Activated naive CD4-positive, alpha-beta T cell treated with anti-CD3 and anti-CD28 coated beads, Interleukin-2, amount 10 ng/mL, durations not matched to agents 7 days and 5 days (primary cell): ENCODE measurements at places on chromosomes 5 and 9.

GRCh38 chr5:150035139-150035895 is 34.8 kb downstream of the HMGXB3 start:
- no peak overlapping the region for H3K4me3 ChIP-seq
- no peak overlapping the region for H3K27ac ChIP-seq
- H3K4me1 ChIP-seq, result no peaks in the 10 kb centered on the region
- H3K36me3 ChIP-seq, result peaks cover 60% of the 10 kb centered on the region
- H3K27me3 ChIP-seq, result no peaks in the 10 kb centered on the region
- no peak for DNase-seq

DNA sequence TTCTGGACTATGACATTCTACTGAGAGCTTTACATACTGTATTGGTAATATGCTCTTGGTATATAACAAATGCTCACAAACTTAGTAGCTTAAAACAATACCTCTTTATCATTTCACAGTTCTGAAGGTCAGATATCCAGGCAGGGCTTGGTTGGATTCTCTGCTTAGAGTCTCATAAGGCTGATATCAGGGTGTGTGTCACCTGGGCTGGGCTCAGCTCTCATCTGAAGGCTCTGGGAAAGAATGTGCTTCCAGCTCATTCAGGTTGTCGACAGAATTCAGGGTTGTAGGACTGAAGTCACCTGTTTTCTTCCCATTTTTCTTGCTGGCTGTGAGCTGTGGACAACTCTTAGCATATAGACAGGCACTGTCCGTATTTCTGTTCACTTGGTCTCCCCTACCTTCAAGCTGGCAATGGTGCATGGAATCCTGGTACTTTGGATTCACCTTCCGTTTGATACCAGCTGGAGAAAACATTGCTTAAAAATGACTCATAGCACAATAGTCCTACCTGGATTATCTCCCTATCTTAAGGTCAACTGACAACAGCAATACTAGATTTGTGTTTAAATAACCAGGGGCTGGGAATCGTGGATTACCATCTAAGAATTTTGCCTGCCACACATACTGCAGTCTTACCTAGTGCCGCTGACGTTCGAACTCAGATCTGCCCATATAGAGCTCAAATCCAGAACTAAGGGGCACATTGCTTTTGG is 69.2 kb downstream of the RCL1 start:
- DNase-seq, result no peak
- no peaks in the 10 kb centered on the region for H3K27me3 ChIP-seq
- H3K27ac ChIP-seq, result no peak overlapping the region
- peaks cover 21% of the 10 kb centered on the region for H3K4me1 ChIP-seq
- H3K36me3 ChIP-seq, result peaks cover 50% of the 10 kb centered on the region
- no peak overlapping the region for H3K4me3 ChIP-seq

DNA sequence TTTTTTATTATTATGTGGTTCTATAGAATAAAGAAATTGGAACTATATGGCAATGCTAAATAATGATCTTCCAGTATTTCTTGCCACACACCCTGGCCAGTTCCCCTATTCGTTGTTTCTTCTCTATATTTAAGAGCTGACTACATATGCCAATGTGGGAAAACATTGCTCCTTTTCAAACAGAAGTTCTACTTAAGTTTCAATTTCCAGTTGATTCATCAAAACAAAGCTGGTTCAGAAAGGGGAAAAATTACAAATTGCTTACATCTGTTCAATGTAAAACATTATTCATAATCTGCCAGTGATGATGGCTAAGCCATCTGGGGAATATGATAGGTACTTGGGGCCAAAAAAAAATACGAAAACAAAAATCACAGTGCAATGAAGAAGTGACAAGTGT is 76.9 kb downstream of the ST8SIA4 start:
- H3K36me3 ChIP-seq, result peaks cover 20% of the 10 kb centered on the region
- no peak overlapping the region for H3K4me3 ChIP-seq
- DNase-seq, result no peak
- H3K27me3 ChIP-seq, result no peaks in the 10 kb centered on the region
- peaks cover 11% of the 10 kb centered on the region for H3K4me1 ChIP-seq

DNA sequence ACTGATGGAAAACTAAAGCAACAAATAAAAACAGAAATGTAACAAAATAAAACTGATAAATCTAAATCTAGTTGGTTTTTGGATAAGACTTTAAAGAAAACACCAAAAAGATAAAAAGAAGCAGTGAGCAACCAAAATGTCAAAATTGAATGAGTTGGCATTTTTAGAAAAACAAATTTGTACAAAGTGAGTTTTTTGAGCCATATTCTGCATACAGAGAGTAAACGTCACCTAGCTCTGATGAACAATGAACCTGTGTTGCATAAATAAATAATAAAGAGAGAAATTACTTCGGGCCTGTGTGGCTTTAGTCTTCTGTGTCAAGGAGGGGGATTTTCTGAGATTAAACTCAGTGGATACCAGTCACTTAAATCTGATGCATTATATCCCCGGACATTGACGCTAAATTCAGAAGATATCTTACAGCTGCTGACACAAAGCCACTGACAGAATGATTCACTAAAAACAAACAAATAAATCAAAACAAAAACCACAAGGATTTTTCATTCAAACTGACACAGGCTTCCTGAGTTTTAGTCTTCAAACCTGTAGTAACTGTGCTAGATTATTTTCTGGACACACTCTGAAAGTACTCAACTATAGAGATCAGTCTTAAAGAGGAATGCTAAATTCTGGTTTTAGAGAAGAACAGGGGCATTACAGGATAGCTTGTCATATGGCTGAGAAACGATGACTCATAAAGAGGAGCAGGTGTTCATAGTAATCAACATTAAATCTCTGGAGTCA is 403.5 kb upstream of the ST8SIA4 start:
- DNase-seq, result no peak
- no peaks in the 10 kb centered on the region for H3K36me3 ChIP-seq
- H3K27me3 ChIP-seq, result no peaks in the 10 kb centered on the region
- H3K4me1 ChIP-seq, result no peaks in the 10 kb centered on the region
- H3K4me3 ChIP-seq, result no peak overlapping the region
- no peak overlapping the region for H3K27ac ChIP-seq

DNA sequence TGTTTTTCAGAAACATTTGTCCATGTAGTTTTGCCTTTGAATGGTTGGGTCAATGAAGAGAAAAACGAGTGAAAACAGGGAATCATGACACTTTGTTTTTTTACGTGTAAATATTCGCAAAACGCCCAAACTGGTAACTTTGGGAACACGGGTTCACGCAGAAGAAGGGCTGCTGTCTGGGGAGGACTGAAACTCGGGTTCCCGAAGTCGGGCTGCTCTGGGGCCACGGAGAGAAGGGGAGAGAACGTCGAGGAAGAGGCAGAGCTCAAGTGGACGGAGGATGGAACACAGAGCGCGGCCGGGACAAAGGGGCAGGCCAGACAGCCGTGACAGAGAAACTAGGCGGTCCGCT is 478 bp upstream of the SETD9 start:
- H3K4me3 ChIP-seq, result peak overlapping the region; percentile 75
- peak overlapping the region; percentile 69 for H3K27ac ChIP-seq
- no peak for DNase-seq
- peaks cover 34% of the 10 kb centered on the region for H3K27me3 ChIP-seq

DNA sequence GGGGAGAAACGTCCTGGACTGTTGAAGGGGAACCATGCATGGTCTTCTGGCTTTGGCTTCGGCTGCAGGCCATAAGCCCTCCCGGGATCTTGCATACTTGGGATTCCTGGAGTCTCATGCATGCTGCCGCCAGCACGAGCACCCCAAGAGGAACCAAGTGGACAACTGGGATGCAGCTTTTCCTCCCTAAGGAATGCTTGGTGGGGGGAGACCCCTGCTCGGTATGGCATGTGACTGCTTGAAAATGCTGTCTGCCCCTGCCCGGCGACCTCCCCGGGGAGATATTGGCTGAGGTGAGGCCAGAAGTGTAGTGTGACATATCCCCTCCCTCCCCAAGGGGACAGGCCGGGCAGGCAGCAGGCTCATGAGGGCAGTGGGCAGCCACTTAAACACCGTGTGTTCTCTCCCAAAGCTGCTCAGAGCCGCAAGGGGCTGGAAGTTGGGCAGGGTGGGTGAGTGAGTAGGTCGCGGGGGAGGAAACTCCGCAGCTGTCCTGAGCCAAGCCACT is 15.7 kb downstream of the TMEM171 start:
- H3K36me3 ChIP-seq, result no peaks in the 10 kb centered on the region
- H3K4me3 ChIP-seq, result no peak overlapping the region
- no peaks in the 10 kb centered on the region for H3K4me1 ChIP-seq
- no peak for DNase-seq
- peaks cover 65% of the 10 kb centered on the region for H3K27me3 ChIP-seq
- no peak overlapping the region for H3K27ac ChIP-seq

DNA sequence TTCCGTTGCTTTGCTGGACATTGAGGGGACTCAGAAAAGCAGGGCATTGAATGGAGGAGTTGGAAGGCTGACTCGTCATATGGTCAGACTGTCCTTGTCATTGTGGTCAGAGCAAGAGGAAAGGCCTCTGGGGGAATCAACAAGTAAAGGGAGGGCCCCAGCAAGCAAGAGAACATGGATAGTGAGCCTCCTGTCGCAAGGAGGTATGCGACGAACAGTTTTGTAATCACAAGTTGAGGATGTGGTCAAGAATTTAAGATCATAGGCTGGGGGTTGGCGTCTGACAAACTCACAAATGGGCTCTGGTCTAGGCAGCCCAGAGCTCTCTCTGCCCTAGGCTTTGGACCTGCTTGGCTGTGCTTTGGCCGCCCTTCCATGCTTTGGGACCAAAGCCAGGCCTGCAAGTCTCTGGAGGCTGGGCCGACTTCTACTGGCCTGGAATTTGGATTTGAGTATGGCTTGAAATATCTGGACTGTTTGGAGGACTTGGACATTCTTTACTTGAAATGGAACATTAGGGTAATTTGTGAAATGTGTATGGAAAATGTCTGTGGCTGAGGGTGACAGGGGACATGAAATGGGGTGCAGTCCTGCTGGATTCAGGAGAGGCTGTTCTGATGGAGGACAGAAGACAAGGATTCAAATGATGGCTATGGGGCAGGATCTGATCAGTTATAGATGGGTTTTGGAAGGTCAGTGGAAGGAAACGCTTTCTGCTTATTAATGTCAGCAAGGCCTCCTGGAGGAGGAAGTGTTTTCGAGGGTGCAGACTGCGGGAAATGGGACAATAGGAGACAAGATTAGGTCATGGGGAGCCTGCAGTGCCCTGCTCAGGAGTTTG is 19.2 kb upstream of the NDST1 start:
- peaks cover 47% of the 10 kb centered on the region for H3K27me3 ChIP-seq
- H3K27ac ChIP-seq, result no peak overlapping the region
- no peaks in the 10 kb centered on the region for H3K36me3 ChIP-seq
- no peak for DNase-seq
- peaks cover 12% of the 10 kb centered on the region for H3K4me1 ChIP-seq
